ENCODE measurements at places on chromosomes 7 and 10.

DNA sequence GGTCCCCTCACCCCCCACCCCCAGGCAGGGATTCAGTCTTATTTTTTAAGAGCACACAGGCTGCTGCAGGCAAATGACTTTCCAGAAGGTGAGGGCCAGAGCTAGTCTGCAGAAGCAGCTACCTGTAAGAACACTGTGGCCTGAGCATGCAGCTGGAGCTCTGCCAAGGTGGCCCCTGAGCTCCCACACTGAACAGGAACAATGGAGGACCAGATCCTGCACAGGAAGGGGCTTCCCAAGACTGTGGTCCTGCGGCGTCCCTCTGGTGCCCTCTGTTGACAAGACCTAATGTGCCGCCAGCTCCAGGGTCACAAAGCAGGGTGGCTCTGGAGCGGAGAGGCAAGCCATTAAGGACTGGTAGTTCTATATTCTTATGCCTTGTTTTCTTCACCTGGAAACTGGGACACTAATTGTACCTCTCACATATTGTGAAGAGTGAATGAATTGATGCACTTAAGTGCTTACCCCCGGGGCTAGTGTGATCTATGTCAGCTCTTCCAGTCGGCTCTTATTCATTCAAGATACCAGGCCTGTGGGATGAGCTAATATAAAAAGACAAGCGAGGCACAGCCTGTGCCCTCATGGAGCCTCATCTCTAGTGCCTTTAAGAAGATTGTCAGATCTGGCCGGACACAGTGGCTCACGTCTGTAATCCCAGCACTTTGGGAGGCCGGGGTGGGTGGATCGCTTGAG, 8.0 kb upstream of the BEND7 start:
- no peaks in the 10 kb centered on the region for H3K36me3 ChIP-seq
- H3K27me3 ChIP-seq: 0 out of 2 replicates have a peak, but pooled peaks cover 3% of the 10 kb centered on the region
- H3K4me1 ChIP-seq: no peaks in the 10 kb centered on the region

- H3K27me3 ChIP-seq: no peaks in the 10 kb centered on the region
- no peak overlapping the region for H3K27ac ChIP-seq
- no peaks in the 10 kb centered on the region for H3K36me3 ChIP-seq
- DNase-seq: no peak
These were observed 612.2 kb downstream of the SUGCT start for GRCh38 chr7:40746841-40747556.

GRCh38 chr10:7479861-7480598, 69.2 kb upstream of the SFMBT2 start:
- H3K4me1 ChIP-seq: peaks cover 71% of the 10 kb centered on the region
- H3K27ac ChIP-seq: peak overlapping the region; percentile 79
- H3K36me3 ChIP-seq: no peaks in the 10 kb centered on the region
- H3K27me3 ChIP-seq: no peaks in the 10 kb centered on the region
- H3K4me3 ChIP-seq: peak overlapping the region; percentile 30

- H3K27ac ChIP-seq: no peak overlapping the region
- DNase-seq: no peak
- no peaks in the 10 kb centered on the region for H3K27me3 ChIP-seq
- H3K4me1 ChIP-seq: no peaks in the 10 kb centered on the region
These were observed 264.0 kb upstream of the CDC14C start for GRCh38 chr7:48660306-48660870.

DNA sequence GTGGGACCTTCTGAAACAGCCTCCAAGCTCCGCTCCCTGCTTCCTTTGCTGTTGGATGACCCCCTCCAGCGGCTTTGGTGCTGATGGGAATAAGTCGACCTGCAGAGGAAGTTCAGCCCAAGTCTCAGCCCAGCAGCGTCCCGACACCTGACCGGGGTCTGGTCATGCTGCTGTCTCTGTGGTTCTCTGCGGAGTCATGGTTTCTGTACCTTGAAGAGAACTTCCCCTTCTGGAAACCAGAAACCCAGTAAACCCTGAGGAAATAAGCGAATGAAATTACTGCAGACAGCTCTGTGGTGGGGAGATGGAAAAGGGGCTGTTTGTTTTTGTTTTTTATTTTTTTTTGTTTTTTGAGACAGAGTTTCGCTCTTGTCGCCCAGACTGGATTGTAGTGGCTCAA, 18.3 kb upstream of the ZNF12 start:
- H3K4me3 ChIP-seq: peak overlapping the region; percentile 64
- peak; percentile 83 for DNase-seq
- H3K4me1 ChIP-seq: peaks cover 16% of the 10 kb centered on the region
- H3K36me3 ChIP-seq: no peaks in the 10 kb centered on the region

DNA sequence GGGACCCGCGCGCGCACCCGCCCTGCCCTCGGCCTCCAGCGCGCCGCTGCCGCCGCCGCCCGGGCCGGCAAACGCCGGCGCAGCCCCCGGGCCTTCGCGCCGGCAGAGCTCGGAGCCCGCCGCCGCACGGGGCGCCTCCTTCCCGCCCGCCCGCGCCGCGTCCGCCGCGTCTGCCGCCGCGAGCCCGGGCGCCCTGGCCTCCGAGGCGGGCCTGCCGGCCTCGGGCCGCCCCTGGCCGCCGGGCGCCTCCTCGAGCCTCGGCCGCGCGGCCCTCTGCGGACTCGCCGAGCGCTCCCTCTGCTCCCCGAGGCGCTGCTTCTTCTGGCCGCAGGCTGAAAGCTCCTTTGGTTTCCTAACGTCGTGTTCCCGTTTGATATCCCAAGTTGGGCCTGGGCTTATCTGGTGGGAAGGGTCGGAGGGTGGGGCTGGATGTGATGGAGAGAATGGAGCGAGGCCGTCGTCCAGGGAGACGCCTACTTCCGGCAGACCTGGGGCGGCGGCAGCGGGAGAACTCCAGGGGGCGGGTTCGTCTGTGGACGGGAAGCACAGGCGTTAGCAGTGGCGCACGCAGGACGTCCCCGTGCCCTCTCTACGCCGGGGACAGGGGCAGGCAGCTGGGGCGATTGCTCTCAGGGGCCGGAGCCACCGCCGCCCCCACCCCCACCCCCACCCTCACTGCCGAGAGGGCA, 221.0 kb downstream of the PHTF2 start:
- H3K4me1 ChIP-seq: no peaks in the 10 kb centered on the region
- H3K27me3 ChIP-seq: peaks cover 3% of the 10 kb centered on the region
- no peaks in the 10 kb centered on the region for H3K36me3 ChIP-seq
- peak overlapping the region; percentile 87 for H3K4me3 ChIP-seq
- no peak for DNase-seq

- H3K36me3 ChIP-seq: peaks cover 1% of the 10 kb centered on the region
- H3K27me3 ChIP-seq: no peaks in the 10 kb centered on the region
- H3K4me3 ChIP-seq: no peak overlapping the region
- DNase-seq: no peak
- H3K27ac ChIP-seq: no peak overlapping the region
These were observed 238.7 kb downstream of the MAD1L1 start for GRCh38 chr7:1993776-1994740.

- no peak for DNase-seq
- H3K27me3 ChIP-seq: no peaks in the 10 kb centered on the region
- H3K4me1 ChIP-seq: peaks cover 28% of the 10 kb centered on the region
- no peak overlapping the region for H3K4me3 ChIP-seq
These were observed 27.9 kb downstream of the WIPI2 start for GRCh38 chr7:5217851-5218331.

GRCh38 chr7:46450425-46450824, 529.4 kb upstream of the IGFBP3 start:
- no peak for DNase-seq
- H3K27me3 ChIP-seq: no peaks in the 10 kb centered on the region
- no peak overlapping the region for H3K4me3 ChIP-seq
- no peaks in the 10 kb centered on the region for H3K36me3 ChIP-seq
- no peak overlapping the region for H3K27ac ChIP-seq

GRCh38 chr7:3643091-3643490, 342.0 kb downstream of the SDK1 start:
- no peaks in the 10 kb centered on the region for H3K4me1 ChIP-seq
- no peaks in the 10 kb centered on the region for H3K27me3 ChIP-seq
- H3K4me3 ChIP-seq: no peak overlapping the region
- no peak for DNase-seq
- H3K36me3 ChIP-seq: no peaks in the 10 kb centered on the region

DNA sequence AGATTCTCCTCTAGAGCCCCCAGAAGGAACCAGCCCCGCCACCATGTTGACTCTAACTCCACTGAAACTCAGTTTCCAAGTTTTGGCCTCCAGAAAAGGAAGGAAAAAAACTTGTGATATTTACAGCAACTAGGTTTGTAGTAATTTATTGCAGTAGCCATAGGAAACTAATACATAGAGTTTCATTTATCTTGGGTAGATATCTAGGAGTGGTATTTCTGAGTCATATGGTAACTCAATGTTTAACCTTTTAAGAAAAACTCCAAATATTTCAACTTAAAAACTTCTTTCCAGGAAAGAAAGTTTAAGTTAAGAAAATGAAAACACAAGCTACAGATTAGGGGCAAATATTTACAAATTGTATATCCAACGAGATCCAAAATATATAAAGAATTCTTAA, 576.7 kb downstream of the KCNMA1 start:
- no peaks in the 10 kb centered on the region for H3K27me3 ChIP-seq
- H3K27ac ChIP-seq: no peak overlapping the region
- no peak for DNase-seq
- no peak overlapping the region for H3K4me3 ChIP-seq
- no peaks in the 10 kb centered on the region for H3K4me1 ChIP-seq

DNA sequence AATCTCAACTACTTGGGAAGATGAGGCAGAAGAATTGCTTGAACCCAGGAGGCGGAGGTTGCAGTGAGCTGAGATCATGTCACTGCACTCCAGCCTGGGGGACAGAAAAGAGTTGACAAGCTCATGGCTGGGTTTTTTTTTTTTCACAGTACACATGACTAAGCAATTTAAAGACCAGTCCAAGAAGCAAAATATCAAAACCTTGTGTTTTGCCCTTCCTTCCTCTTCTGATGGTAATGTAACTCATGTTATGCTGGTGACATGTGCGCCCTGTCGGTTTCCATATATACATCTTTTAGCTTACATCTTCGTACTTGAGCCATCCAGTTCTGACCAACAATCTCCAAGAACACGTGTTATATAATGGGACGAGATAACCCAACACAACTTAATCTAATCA, 237.7 kb upstream of the PLXDC2 start:
- H3K27ac ChIP-seq: no peak overlapping the region
- H3K4me1 ChIP-seq: no peaks in the 10 kb centered on the region
- DNase-seq: no peak
- no peaks in the 10 kb centered on the region for H3K36me3 ChIP-seq

DNA sequence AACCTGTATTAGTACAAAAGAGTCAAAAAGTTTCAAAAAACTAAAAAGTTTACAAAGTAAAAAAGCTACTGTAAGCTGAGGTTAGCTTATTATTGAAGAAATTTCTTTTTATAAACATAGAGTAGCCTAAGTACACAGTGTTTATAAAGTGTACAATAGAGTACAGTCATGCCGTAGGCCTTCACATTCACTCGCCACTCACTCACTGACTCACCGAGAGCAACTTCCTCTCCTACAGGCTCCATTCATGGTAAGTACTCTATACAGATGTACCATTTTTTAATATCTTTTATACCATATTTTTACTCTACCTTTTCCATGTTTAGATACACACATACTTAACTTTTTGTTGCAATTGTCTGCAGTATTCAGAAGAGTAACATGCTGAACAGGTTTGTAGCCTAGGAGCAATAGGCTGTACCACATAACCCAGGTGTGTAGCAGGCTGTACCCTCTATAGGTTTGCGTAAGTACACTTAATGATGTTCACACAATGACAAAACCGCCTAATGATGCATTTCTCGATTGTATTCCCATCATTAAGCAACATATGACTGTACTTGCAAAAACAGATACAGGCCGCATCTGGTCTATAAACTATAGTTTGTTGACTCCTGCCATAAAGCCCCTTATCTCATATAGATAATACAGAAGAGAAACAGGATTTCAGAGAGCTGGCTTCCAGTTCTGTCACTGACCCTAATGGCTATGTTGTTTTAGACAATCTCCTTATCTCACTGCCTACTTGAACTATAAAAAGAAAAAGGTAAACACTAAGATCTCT, 438.8 kb downstream of the HTR7 start:
- DNase-seq: no peak
- no peak overlapping the region for H3K27ac ChIP-seq
- no peak overlapping the region for H3K4me3 ChIP-seq
- no peaks in the 10 kb centered on the region for H3K36me3 ChIP-seq

DNA sequence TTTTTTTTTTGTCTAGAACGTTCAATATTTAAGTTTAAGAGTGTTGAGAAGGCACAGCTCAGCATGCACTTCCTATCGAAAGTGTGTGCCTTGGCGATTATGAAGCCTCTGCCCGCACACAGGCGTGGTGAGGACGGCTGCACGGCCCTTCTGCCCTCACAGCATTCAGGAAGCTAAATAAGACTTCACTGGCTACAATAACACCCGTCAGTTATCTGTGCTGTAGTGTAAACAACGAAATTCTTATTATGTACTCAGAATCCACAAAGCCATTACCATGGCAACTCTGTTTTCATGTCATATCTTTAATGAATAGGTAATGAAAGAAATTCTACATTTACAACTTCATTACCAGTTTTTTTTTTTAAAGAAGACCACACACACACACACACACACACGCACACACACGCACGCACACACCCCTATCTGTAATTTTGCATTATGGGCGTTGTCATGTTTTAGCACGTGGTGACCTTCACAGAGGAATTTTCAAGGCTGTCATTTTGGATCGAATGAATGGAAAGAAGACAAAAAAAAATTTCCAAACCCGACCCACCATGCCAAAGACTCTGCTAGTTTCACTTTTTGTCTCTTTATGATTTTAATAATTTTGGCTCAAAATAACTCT, 254.8 kb upstream of the CTBP2 start:
- H3K4me1 ChIP-seq: no peaks in the 10 kb centered on the region
- H3K4me3 ChIP-seq: no peak overlapping the region
- H3K27me3 ChIP-seq: no peaks in the 10 kb centered on the region
- DNase-seq: no peak
- H3K36me3 ChIP-seq: no peaks in the 10 kb centered on the region
- H3K27ac ChIP-seq: no peak overlapping the region

- no peaks in the 10 kb centered on the region for H3K27me3 ChIP-seq
- no peaks in the 10 kb centered on the region for H3K4me1 ChIP-seq
- H3K27ac ChIP-seq: no peak overlapping the region
- H3K36me3 ChIP-seq: no peaks in the 10 kb centered on the region
- no peak overlapping the region for H3K4me3 ChIP-seq
These were observed 97.6 kb upstream of the GPR22 start for GRCh38 chr7:107372298-107372697.

DNA sequence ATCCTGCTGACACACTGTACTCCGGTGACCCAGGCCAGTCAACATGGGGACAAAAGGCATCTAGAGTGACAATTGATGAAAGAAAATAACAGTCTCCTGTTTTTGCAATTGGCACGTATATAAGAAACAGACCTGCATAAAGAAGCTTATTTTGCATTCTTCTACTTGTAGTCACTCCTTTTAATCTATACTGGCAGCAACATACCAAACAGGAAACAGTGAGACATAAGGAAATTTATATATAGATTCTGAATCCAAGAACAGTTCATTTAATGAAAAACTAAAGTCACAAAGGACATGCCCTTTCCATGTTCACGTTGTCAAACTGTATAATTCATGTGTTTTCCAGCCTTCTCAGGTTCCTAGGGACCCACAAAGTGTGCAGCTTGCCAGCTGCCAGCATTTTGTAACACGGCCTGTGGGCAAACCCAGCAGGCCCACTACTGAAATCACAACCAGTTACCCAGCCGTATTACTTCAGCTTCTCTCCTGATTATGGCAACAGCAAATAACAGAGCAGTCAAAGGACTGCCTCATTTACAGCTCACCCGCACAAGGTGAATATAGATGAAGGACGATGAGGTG, 72.3 kb downstream of the AMPH start:
- DNase-seq: no peak
- no peak overlapping the region for H3K27ac ChIP-seq
- H3K36me3 ChIP-seq: no peaks in the 10 kb centered on the region
- H3K27me3 ChIP-seq: no peaks in the 10 kb centered on the region
